ENCODE measurements at places on chromosomes 12 and 14. TPM values are rescaled to one million over a fixed set of nuclear protein-coding genes. Genes with fewer than 3 reads are reported as not detected.
A peak's percentile ranks its signal among the peaks of the same experiment; 100 is the strongest.

DNA sequence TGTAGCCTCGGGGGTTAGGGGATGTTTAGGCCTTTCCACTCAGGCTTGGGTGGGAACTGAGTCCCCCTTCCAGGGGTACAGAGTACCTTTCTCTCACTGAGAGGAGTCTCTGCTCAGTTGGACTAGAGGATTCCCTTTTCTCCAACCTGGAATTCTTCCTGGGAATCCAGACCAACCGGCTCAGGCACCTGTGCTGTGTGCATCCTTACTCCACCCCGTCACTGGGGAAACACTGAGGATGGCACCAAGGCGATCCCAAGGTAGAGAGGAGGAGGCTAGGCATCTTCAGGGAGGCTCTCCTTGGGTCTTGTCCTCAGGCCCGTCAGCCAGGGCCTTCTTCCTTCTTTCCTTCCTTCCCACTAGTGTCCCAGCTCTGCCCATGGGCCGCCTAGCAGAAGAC is 871 bp upstream of the TGM1 start:
- no peak for DNase-seq

GRCh38 chr14:101958418-101959180 is 5.8 kb upstream of the DYNC1H1 start:
- no peak for DNase-seq

- peak; percentile 64 for DNase-seq
Measured at GRCh38 chr12:49827401-49828099, 663 bp downstream of the NCKAP5L start.

DNA sequence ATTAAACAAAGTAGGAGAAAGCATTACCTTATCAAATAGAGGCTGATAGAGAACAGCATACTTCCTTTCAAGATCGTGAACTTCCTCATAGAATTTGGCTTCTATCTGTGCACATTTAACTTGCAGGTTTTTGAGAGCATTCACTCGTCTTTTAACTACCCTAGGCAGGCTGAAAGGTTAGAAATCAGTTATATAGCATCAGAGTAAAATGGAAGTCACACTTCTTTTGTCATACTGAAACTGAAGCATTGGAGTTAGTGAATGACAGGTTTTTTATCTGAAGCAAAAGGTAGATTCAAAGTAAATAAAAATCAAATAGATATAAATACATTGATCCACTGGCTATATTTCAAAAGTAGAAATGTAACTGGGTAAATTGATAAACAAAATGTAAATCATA is 24.4 kb downstream of the NAP1L1 start:
- DNase-seq: no peak

GRCh38 chr12:122917507-122918121 is 21.7 kb upstream of the VPS37B start:
- no peak for DNase-seq

DNA sequence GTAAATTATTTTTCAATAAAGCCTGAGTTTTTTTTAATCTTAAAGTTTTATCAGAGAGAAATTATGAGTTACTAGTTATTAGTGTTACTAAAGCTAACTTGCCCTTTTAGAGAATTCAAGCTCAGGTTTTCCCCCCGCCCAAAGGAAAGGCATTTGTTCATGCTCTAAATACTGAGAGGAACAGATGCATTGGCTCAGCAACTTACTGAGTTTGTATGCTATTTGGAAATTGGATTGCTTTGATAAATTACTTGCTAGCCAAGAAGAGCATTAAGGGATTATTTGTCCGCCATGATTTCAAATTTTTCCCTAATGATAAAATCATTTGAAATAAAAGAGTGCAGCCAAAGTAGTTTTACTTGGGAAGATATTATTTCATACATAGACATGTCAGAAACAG is 149.4 kb downstream of the METTL25 start:
- no peak for DNase-seq

DNA sequence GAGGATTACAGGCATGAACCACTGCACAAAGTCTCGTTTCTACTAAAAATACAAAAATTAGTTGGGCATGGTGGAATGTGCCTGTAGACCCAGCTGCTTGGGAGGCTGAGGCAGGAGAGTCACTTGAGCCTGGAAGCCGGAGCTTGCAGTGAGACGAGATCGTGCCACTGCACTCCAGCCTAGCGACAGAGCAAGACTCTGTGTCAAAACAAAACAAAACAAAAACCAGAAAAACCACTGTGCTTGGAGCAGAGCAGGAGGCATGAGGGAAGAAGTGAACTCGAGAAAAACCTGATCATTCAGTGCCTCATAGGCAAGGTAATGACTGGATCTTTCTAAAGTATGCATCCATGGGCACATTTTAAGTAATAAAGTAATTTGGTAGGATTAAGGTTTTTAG is 487.8 kb downstream of the KCNH5 start:
- DNase-seq: no peak

GRCh38 chr14:81172353-81172752 is 48.4 kb downstream of the GTF2A1 start:
- DNase-seq: no peak

DNA sequence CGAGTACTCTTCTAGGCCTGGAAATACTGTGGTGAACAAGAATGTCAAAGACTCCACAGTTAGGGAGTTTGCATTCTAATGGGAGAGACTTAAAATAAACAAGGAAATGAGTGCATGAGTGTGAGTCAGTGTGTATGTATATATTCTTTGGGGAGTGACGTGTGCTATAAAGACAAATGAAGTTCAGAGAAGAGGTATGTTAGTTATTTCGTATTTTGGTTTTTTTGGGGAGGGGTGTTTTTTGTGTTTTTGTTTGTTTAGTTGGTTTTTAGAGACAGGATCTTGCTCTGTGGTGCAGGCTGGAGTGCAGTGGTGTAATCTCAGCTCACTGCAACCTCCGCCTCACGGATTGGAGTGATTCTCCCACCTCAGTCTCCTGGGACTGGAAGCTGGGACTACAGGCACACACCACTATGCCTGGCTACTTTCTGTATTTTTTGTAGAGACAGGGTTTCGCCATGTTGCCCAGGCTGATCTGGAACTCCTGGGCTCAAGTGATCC is 74.3 kb downstream of the SRGAP1 start:
- peak; percentile 76 for DNase-seq

- no peak for DNase-seq
Measured at GRCh38 chr14:71208702-71209357, 301.6 kb downstream of the PCNX1 start.

DNA sequence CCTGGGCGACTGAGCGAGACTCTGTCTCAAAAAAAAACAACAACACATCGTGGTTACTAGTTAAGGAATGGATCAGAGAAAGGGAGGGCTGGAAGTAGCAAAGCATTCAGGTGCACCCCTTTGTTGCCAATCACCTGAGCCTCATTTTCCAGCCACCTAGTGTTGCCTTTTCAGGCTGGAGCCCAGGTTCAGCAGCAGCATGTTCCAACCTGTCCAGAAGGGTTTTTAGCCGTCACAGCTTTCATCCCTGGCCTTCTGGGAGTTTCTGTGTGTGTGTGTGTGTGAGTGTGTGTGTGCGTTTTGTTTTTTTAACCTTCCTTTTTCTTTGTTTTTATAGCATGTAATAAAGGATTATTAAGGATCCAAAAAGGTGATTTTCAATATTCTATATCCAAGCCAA is 121.1 kb upstream of the ATF1 start:
- DNase-seq: no peak

DNA sequence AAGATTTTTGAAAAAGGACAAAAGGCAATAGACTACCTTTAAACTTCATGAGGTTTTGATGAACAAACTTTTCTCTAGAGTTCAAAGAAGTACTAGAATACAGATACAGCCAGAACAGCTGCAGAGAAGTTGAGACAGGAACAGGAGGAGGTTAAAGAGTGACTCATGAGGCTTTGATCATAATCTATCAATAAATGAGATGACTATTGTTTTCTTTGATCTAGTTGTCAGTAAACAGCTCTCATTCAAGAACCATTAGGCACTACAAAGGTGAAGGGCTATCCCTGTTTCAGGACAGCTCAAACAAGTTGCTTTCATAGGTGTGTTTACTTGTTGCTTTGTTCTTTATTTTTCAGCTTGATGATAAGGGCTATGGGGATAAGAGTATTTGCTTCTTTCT is 2.4 kb downstream of the WASHC3 start:
- DNase-seq: peak; percentile 3

- no peak for DNase-seq
Measured at GRCh38 chr12:59677857-59678256, 82.0 kb downstream of the SLC16A7 start.

DNA sequence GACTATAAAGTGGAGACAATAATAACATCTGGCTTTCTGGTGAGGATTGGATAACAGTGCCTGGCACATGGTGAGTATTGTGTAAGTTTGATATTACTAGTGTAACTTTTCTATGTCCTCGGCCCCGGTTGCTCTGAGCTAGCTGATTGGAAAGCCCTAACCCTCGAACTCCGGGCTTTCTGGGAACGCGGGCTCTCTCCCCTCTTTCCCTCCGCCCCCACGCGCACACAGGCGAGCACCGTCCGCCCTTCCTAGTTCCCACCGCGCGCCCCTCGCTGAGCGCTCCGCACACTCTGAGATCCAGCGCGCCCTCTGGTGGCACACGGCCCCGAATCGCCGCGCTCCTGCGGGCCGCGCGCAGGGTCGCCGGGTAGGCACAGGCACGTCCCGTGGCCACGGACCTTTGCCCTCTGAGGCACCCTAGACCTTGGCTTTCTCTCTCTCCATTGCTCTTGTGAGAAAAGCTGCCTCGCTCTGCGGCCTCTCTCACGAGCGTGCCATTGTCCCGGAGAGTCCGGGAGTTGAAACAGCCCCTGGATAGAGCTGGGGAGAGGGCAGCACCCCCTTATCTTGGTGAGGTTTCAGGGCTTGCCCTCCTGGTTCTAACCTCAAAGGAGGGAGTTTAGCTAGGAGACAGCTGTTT is 23.2 kb upstream of the ESRRB start:
- DNase-seq: peak; percentile 72

GRCh38 chr12:68602720-68603119 is 8.0 kb upstream of the RAP1B start:
- DNase-seq: no peak

DNA sequence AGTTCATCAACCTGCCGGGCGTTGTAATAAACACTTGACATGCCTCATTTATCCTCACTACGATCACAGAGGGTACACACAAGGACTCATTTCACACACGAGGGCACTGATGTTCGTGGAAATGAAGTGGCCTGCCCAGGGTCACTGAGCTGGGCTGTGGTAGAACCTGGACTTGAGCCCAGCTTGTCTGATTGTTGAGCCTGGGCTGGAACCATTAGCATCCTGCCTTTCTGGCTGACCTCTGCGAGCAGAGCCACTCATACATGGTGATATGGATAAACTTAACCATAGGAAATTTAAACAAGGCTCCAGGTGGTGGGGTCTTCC is 16.6 kb upstream of the JDP2 start:
- no peak for DNase-seq

DNA sequence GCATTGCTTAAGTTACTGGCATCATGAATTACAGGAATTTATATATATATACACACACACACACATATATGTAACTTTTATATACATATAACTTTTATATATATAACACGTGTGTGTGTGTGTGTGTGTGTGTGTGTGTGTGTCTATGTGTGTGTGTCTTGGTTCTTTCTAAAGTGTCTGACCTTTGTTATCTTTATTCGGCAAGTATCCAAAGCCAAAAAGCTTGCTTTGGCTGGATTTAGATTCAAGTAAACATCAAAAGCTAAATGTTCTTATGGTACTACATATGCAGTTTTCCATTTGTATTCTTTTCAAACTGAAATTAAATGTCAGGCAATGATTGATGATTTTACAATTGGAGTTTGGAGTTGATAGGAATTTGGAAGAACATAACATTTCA is 69.9 kb downstream of the SLC16A7 start:
- no peak for DNase-seq

- no peak for DNase-seq
Measured at GRCh38 chr14:90620568-90621077, 195.6 kb downstream of the TTC7B start.

DNA sequence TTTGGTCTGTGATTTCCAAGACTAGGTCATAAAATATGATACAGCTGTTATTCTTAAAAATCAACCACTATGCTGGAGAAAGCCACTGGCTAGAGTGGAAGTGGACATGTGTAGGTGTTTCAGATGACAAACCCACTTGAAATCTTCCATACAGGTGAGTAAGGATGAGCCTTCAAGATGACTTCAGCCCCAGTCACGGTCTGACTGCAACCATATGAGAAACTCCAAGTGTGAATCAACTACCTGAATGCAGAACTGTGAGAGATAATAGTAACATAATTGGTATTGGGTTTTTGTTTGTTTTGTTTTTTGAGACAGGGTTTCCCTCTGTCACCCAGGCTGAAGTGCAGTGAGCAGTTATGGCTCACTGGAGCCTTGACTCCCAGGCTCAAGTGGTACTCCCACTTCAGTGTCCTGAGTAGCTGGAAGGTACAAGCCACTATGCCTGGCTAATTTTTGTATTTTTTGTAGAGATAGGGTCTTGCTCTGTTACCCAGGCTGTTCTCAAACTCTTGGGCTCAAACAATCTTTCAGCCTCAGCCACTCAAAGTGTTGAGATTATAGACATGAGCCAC is 273.3 kb upstream of the LRIG3 start:
- DNase-seq: no peak

DNA sequence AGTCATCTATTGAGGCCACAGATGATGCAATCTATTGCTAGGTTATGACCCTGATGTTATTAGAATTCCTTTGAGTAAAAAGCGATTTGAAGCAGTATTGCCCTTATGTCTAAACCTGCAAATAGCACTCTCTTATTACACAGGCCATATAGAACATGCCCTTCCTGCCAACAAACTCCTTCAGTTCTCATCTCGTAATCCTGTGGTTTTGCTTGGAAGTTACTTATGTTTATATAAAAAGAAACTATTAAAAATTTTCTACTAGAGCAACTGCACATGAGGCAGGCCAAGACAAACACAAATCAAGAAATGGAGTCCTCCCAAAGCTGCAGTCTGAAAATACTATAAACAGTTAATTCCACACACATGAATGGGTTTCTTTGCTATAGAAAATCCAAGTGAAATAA is 1200.2 kb downstream of the LRFN5 start:
- no peak for DNase-seq

- no peak for DNase-seq
Measured at GRCh38 chr14:44895716-44896115, 66.0 kb downstream of the KLHL28 start.

- DNase-seq: no peak
Measured at GRCh38 chr14:93926245-93926872, 785 bp upstream of the FAM181A start.

- DNase-seq: peak; percentile 79
Measured at GRCh38 chr12:121499929-121500793, 80.7 kb downstream of the KDM2B start.

Gene CFAP73
- not detected for total RNA-seq

Gene KRT77
- total RNA-seq: not detected

Gene OTOGL
- 1.2 TPM for total RNA-seq

Gene TNFAIP2
- 94.6 TPM for total RNA-seq

Gene IL22
- not detected for total RNA-seq

Data from dermis blood vessel endothelial cell (primary cell).